ENCODE measurements at places on chromosomes 13 and 19.

DNA sequence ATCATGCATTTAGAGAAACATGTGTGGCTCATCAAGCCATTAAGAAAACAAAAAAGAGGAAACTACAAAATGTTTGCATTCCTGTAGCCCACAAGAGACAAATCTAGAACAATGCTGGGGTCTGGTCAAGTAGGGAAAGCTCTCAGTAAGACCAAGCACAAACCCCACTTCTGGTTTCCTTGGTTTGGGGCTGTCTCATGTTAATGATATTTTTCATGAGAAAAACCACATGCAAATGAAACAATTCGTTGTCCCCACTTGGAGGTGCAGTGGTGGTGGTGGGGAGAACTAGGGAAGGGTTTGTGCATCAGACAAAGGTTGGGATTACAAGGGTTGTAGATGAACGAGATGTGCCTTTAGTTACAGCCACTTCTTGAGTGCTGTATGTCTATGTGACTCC, 7.0 kb upstream of the RB1 start:
- no peak for DNase-seq

DNA sequence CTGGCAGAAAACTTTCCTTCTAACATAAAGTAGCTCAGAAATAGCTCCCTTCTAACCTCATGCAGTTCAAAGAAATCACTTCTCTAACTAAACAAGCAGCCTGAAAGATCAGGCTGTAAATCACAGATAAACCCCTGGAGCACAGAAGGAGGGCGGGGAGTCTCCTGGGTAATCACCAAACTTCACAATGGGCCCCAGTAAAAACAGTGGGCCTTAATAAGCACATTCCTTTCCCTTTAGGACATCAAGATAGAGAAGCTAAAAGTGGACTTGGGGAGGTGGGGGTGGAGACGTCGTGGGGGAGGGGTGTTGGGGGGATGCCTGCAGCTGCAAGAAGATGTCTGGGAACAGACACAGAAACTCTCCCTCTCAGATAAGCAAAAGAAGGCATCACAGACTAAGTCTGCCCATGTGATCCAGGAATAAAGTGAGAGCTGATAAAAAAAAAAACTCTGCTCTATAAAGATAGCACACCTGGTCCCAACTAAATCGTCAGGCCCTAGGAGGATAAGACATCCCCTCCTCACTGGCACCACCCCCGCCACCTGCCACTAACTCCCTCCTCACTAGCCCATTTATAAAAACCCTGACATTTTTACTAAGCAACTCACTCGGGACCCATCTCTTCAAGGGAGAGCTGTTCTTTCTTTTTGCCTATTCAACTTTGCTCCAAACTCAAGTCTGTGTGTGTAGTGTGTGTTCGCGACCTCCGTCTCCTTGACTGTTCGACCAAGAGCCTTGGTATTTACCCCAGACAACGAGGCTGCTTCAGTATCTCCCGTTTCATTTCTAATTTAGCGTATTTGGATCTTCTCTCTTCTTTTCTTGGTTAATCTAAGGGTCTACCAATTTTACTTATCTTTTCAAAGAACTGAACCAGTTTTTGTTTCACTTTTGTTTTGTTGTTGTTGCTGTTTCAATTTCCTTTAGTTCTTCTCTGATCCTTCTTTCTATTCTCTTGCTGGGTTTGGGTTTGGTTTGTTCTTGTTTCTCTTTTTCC, 31.7 kb downstream of the DNAJC15 start:
- peak; percentile 90 for DNase-seq

- DNase-seq = no peak
These were observed 651.8 kb downstream of the PCDH9 start for GRCh38 chr13:66578305-66578704.

- no peak for DNase-seq
These were observed 16.5 kb upstream of the C13orf46 start for GRCh38 chr13:113990321-113990837.

DNA sequence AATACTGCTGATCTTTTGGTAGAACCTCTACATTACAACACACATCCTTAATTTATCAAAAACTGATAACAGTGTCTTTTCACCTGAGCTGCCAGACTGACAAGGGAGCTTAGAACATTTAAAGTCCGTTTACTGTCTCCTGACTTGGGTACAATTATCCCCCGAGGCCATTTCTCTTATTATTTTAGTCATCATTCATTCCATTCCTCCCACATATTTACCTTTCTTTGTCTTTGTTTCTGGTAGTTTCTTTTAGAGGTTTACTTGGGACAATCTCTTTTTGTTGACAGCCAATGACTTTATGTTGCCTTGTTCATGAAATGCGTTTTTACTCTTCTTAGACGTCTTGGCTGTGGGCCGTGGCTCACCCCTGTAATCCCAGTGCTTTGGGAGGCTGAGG, 186.9 kb downstream of the PCCA start:
- DNase-seq = no peak

- DNase-seq = no peak
These were observed 4.2 kb downstream of the GJA3 start for GRCh38 chr13:20156702-20157101.

DNA sequence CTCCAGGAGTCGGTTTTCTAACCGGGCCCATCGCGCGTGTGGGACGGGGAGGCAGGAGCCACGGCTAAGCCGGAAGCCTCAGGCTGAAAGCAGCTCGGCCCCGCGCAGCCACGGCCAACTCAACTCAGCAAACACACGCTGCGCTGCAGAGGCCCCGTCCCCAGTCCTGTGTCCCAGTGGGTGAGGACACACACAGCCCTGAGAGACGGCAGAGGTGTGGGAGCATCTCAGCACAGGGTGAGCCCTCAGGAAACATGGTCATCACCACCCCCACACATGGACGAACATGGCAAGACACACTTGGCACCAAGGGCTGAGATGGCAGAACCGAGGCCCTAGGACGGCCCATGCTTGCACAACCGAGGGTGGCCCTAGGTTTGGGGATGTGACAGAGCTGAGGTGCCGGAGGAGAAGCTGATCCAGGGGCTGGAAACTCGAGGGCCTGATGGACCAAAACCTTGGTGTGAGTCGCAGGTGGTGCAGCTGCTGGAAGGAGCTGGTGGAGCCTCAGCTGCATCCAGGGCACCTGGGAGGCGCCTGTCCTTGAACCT, 29.0 kb upstream of the C13orf46 start:
- DNase-seq = no peak

- no peak for DNase-seq
These were observed 27.8 kb downstream of the EXOC3L2 start for GRCh38 chr19:45217193-45217956.

- no peak for DNase-seq
These were observed 67.4 kb upstream of the FRY start for GRCh38 chr13:31964168-31964567.

DNA sequence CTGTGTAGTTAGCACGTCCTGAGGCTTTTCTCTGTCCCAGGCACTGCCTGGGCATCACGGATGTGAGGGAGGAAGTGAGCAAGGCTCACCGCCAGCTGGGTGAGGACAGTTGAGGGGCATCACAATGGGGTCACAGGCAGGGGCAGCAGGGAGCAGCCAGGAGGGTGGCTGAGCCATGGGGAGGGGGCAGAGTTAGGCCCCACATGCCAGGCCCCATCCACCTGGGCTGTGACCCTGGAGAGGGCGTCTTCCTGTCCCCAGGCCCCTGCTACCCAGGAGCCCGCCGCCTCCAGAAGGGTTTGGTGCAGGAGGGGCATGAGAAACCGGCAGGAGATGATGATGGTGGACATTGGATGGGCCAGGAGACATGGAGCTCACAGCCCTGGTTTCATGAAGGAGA, 56.8 kb upstream of the F7 start:
- no peak for DNase-seq

GRCh38 chr13:102696465-102696864, 1.6 kb upstream of the METTL21C start:
- no peak for DNase-seq

DNA sequence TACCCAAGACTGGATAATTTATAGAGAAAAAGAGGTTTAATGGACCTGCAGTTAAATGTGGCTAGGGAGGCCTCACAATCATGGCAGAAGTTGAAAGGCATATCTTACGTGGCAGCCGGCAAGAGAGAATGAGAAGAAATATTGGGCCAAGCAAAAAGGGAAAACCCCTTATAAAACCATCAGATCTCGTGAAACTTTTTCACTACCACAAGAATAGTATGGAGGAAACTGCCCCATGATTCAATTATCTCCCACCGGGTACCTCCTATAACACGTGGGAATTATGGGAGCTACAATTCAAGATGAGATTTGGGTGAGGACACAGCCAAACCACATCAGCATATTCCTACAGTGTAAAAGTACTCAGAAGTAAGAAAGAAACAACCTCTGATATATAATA, 4.7 kb upstream of the KBTBD7 start:
- no peak for DNase-seq

DNA sequence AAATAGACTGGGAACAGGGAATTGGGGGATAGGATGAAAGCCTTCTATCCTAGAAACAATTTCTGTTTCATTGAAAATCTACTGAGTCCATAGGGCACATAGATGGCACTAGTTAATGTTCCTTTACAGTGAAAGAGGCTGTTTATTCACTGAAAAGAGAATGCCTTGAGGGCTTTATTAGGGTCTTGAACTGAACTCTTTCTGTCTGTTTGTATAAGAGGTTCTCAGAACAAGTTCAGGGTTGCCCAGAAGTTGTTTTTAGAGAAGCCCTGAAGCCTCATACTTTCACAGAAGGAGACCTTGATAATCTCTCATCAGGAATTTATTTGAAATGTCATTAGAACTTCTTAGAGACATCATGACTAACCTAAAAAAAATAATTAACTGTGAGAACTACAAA, 43.9 kb downstream of the ENOX1 start:
- no peak for DNase-seq

GRCh38 chr13:98626298-98626935, 49.5 kb upstream of the STK24 start:
- no peak for DNase-seq

GRCh38 chr19:8557642-8558238, 19.5 kb downstream of the MYO1F start:
- no peak for DNase-seq

DNA sequence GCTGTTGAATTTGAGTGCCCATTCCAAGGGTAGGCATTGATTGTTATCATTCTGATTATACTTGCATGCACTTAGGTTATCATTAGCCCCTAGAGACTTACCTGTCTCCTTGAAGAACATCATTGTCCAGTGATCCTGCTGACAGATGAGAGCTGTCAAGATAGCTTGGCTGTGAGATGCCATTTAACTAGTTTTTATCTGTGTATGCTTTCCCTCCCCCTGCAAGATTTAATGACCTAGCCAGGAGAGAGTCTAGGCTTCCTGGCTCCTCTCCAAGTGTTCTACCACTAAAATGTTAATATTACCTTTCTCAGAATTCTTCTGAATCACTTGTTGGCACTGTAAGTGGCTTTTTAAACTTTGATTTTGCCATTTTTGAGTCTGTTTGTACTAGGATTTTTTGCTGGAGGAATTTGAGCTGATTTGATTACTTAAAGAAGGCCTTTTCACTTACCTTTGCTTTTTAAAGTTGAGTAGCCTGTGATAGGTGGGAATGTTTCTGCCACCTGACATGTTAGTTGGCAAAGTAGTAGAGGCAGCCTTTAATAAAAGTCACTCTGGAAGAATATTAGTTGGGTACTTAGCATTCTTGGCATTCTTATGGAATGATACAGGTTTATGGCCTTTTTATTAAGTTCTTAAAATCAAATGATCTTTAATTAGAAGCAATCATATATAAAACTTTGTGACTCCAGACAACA, 41.1 kb downstream of the ARHGAP35 start:
- DNase-seq = no peak

GRCh38 chr13:113113846-113114271, 8.3 kb downstream of the F7 start:
- no peak for DNase-seq

GRCh38 chr19:18665771-18666202, 17.7 kb upstream of the CRTC1 start:
- DNase-seq = no peak

GRCh38 chr13:51590971-51591627, 6.8 kb downstream of the WDFY2 start:
- peak; percentile 74 for DNase-seq

DNA sequence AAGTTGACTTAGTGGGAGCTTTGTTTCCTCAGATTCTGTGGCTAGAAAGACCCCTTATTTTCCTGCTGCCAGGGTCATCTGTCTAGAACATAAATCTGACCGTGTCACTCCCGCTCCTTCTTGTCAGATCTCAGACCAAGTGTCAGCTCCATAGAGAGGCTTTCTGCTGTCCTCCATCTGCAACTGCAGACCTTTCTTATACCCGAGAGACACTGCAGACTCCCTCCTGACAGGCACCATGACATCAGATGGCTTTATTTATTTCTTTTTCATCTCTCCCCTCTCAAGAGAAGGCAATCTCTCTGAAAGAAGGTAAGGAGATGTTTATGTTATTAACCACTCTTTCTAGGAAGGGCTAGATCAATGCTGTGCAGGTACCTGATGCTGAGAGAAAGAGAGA, 726.5 kb downstream of the UQCRFS1 start:
- DNase-seq = no peak

GRCh38 chr13:78875792-78876580, 217.0 kb upstream of the OBI1 start:
- DNase-seq = peak; percentile 46
